ENCODE measurements at places on chromosomes 2 and 18.
A peak's percentile ranks its signal among the peaks of the same experiment; 100 is the strongest.

- H3K4me3 ChIP-seq = no peak overlapping the region
- no peak overlapping the region for H3K27ac ChIP-seq
- peaks cover 2% of the 10 kb centered on the region for H3K4me1 ChIP-seq
Observed at GRCh38 chr2:234165421-234165820, 114.9 kb downstream of the SPP2 start.

- peak; percentile 7 for DNase-seq
- H3K4me3 ChIP-seq = no peak overlapping the region
- H3K36me3 ChIP-seq = no peaks in the 10 kb centered on the region
- peaks cover 42% of the 10 kb centered on the region for H3K4me1 ChIP-seq
Observed at GRCh38 chr2:209472112-209472832, 48.4 kb downstream of the MAP2 start.

- DNase-seq = no peak
- H3K27me3 ChIP-seq = peaks cover 7% of the 10 kb centered on the region
- H3K4me1 ChIP-seq = no peaks in the 10 kb centered on the region
- H3K27ac ChIP-seq = no peak overlapping the region
- no peaks in the 10 kb centered on the region for H3K36me3 ChIP-seq
- H3K4me3 ChIP-seq = no peak overlapping the region
Observed at GRCh38 chr2:38057651-38058410, 18.1 kb downstream of the CYP1B1 start.

DNA sequence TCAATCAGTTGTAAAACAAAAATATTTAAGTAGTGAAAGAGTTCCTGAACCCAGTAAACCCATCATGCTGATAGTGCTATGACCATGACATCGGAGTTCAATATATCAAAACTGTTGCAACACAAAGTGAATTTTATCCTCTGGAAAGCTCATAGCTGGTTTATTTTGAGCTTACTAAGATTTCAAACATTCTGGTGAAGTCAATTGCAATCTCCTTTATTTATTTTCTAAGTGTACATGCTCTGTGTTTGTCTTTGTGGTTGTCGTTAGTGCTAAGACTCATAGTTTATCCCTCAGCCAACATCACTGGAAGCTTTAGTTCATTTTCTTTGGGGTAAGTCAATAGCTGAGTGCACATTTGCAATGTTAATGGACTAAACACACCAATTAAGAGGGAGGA is 91.9 kb downstream of the QPCT start:
- H3K4me1 ChIP-seq = no peaks in the 10 kb centered on the region
- no peaks in the 10 kb centered on the region for H3K27me3 ChIP-seq
- no peaks in the 10 kb centered on the region for H3K36me3 ChIP-seq
- no peak overlapping the region for H3K4me3 ChIP-seq

GRCh38 chr18:12637901-12638643 is 19.8 kb downstream of the SPIRE1 start:
- no peaks in the 10 kb centered on the region for H3K27me3 ChIP-seq
- H3K4me3 ChIP-seq = no peak overlapping the region
- H3K4me1 ChIP-seq = peaks cover 18% of the 10 kb centered on the region
- DNase-seq = no peak
- H3K27ac ChIP-seq = peak overlapping the region; percentile 5

- no peaks in the 10 kb centered on the region for H3K27me3 ChIP-seq
- H3K4me1 ChIP-seq = peaks cover 41% of the 10 kb centered on the region
- peak overlapping the region; percentile 95 for H3K4me3 ChIP-seq
- peaks cover 6% of the 10 kb centered on the region for H3K36me3 ChIP-seq
Observed at GRCh38 chr18:3248658-3249359, 1.2 kb downstream of the MYL12A start.

- no peak for DNase-seq
- H3K27me3 ChIP-seq = no peaks in the 10 kb centered on the region
- H3K4me3 ChIP-seq = no peak overlapping the region
- peaks cover 7% of the 10 kb centered on the region for H3K4me1 ChIP-seq
- no peaks in the 10 kb centered on the region for H3K36me3 ChIP-seq
Observed at GRCh38 chr2:54204476-54204875, 51.6 kb downstream of the TSPYL6 start.

GRCh38 chr2:88187038-88187676 is 17.0 kb downstream of the THNSL2 start:
- DNase-seq = peak; percentile 33
- no peak overlapping the region for H3K27ac ChIP-seq
- H3K4me3 ChIP-seq = no peak overlapping the region
- H3K4me1 ChIP-seq = no peaks in the 10 kb centered on the region
- no peaks in the 10 kb centered on the region for H3K36me3 ChIP-seq

DNA sequence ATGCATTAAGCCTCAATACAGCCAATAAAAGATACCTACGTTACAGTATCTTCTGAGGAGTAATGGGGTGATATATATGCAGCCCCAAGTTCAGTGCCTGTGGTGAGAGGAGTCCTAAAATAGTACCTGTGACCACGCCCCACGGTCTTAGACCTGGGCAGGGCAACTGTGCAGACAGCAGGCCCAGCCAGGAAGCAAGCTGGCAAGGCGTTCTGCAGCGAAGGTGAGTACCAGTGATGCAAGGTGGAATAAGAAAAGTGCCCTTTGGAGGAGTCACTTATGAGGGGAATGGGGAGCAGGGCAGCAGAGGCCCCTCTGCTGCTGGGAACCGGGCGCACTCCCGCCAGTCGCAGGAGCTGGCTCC is 12.7 kb upstream of the MAP3K2 start:
- H3K27ac ChIP-seq = no peak overlapping the region
- H3K4me3 ChIP-seq = no peak overlapping the region
- H3K36me3 ChIP-seq = no peaks in the 10 kb centered on the region
- H3K4me1 ChIP-seq = peaks cover 23% of the 10 kb centered on the region
- no peaks in the 10 kb centered on the region for H3K27me3 ChIP-seq

DNA sequence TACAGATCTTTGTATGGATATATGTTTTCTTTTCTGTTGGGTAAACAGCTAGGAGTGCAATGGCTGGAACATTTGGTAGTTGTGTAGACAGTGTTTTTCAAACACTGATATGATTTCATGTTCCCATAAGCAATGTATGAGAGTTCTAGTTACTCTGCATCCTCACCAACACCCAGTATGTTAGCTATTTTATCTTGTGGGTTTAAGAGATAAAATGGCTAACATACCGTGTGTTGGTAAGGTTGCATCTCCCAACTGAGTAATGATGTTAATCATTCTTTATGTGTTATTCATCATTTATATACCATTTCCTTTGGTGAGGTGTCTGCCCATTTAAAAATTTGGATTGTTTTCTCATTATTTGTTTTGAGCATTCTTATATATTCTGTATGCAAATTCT is 65.7 kb downstream of the LYPD6B start:
- H3K27me3 ChIP-seq = no peaks in the 10 kb centered on the region
- no peak for DNase-seq
- no peaks in the 10 kb centered on the region for H3K36me3 ChIP-seq
- no peak overlapping the region for H3K4me3 ChIP-seq

DNA sequence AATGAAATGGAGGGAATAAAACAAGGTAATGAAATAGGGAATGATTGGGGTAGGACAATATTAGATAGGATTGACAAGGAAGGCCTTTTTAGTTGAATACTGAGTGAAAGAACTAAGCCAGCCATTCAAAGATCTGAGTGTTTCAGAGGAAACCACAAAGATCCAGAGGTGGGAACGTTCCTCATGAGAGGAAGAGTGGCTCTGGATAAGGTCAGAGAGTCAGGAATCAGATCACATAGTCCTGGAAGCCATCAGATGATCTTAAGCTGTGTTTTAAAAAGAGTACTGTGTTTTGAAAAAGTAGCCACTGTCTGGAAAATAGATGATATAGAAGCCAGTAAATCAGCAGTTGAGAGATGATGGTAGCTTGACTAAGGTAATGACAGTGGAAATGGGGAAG is 11.8 kb downstream of the TTLL4 start:
- no peaks in the 10 kb centered on the region for H3K36me3 ChIP-seq
- H3K27ac ChIP-seq = no peak overlapping the region
- peaks cover 7% of the 10 kb centered on the region for H3K4me1 ChIP-seq
- H3K4me3 ChIP-seq = no peak overlapping the region

DNA sequence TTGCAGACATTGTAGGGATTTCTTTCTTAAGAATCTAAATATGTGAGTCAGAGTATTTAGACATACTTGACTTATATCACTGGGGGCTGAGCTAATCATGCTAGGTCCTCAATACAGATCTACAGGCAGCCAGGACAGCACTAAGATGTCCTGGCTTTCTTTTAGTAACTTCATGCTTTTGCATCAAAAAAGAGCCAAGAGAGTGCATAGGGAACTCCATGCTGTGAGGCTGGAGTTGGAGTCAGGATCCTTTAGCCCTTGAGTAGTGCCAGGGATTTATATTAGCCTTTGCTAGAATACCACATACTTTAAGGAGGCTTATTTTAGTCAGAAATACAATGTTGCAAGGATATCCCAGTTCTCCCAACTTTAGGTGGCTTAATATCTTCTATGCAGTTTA is 289.7 kb downstream of the CCDC85A start:
- H3K4me3 ChIP-seq = no peak overlapping the region
- H3K27me3 ChIP-seq = peaks cover 2% of the 10 kb centered on the region
- H3K27ac ChIP-seq = no peak overlapping the region
- H3K36me3 ChIP-seq = no peaks in the 10 kb centered on the region
- no peak for DNase-seq

- H3K4me1 ChIP-seq = no peaks in the 10 kb centered on the region
- no peaks in the 10 kb centered on the region for H3K36me3 ChIP-seq
- no peak overlapping the region for H3K27ac ChIP-seq
Observed at GRCh38 chr2:201520201-201520600, 68.7 kb downstream of the STRADB start.

GRCh38 chr2:98504381-98505109 is 59.9 kb downstream of the INPP4A start:
- H3K36me3 ChIP-seq = no peaks in the 10 kb centered on the region
- H3K4me1 ChIP-seq = peaks cover 3% of the 10 kb centered on the region
- no peak overlapping the region for H3K4me3 ChIP-seq
- H3K27ac ChIP-seq = no peak overlapping the region

GRCh38 chr2:66901344-66901743 is 466.4 kb downstream of the MEIS1 start:
- no peaks in the 10 kb centered on the region for H3K27me3 ChIP-seq
- H3K27ac ChIP-seq = no peak overlapping the region
- no peaks in the 10 kb centered on the region for H3K4me1 ChIP-seq
- no peak overlapping the region for H3K4me3 ChIP-seq
- H3K36me3 ChIP-seq = no peaks in the 10 kb centered on the region
- DNase-seq = no peak

DNA sequence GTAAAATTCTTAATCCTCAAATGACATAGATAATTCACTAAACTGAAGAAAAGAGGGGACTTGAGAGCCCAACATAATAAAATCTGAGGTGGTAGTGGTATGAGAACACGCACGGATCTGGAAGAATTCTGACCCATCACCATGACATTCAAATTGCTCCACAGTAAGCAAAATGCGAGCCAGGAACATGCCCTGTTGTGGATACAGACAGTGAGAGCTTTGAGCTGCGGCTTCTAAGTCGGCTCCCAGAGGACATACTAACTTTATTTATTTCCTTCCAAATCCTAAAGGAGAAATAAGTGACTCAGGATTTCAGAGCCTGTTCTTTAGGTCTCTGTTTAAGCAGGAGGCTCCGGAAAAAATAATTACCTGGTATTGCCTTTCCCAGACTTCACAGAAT is 143.4 kb upstream of the SMAD7 start:
- no peaks in the 10 kb centered on the region for H3K27me3 ChIP-seq
- no peaks in the 10 kb centered on the region for H3K36me3 ChIP-seq
- DNase-seq = no peak
- no peak overlapping the region for H3K27ac ChIP-seq
- no peak overlapping the region for H3K4me3 ChIP-seq
- H3K4me1 ChIP-seq = peaks cover 5% of the 10 kb centered on the region

DNA sequence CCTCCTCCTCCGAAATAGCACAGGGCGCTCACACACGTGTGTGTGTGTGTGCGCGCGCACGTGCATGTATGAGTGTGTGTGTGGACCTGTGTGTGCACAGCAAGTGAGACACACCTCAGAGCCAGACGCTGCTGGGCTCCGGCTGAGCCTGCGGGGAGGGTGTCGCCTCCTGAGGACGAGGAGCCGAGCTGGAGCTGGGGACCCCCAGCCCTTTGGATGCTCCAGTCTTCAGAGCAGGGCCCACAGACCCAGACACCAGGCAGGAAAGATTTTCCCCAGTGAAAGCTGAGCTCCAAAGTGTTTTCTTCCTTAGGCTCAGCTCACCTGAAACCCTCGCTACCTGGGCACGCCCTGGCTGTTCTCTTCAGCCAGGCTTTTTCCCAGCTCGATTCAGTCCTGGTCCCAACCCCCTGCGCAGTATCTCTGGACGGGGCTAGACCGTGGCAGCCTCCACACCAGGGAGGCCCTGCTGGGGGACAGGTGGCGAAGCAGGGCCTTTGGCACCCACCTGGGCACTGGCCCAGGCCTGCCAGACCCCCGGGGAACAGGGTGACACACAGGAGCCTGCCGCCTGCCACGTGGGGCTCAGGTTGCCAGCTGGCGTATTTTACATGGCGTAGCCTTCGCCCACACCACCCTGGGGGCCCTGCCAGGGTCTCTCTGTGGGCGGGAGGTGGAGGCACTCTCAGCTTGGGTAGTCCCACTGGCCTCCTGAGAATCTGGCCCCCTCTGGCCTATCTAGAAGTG is 36.2 kb downstream of the PDIA6 start:
- DNase-seq = no peak
- no peaks in the 10 kb centered on the region for H3K27me3 ChIP-seq
- H3K36me3 ChIP-seq = peaks cover 3% of the 10 kb centered on the region

GRCh38 chr18:56975276-56975675 is 171.6 kb upstream of the BOD1L2 start:
- H3K27ac ChIP-seq = no peak overlapping the region
- no peaks in the 10 kb centered on the region for H3K27me3 ChIP-seq
- DNase-seq = no peak
- no peaks in the 10 kb centered on the region for H3K4me1 ChIP-seq
- no peaks in the 10 kb centered on the region for H3K36me3 ChIP-seq

DNA sequence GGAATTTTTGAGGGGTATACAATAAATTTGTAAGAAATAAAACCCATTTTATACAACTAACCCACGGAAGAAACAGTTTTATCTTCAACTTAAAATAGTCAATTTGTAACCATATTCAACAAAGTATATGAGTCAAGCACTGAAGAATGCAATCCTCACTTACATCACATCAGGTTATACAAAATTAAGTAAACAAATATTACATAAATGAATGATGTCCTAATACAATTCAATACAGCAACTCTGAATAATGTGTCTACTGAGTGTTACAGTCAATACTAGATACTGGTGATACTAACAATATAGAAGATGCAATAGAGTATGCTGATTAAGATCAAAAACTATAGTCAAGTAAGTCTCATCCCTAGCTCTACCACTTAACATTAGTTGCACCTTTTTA is 58.6 kb downstream of the FANCL start:
- no peaks in the 10 kb centered on the region for H3K4me1 ChIP-seq
- DNase-seq = no peak
- no peaks in the 10 kb centered on the region for H3K36me3 ChIP-seq
- no peak overlapping the region for H3K27ac ChIP-seq
- no peaks in the 10 kb centered on the region for H3K27me3 ChIP-seq

DNA sequence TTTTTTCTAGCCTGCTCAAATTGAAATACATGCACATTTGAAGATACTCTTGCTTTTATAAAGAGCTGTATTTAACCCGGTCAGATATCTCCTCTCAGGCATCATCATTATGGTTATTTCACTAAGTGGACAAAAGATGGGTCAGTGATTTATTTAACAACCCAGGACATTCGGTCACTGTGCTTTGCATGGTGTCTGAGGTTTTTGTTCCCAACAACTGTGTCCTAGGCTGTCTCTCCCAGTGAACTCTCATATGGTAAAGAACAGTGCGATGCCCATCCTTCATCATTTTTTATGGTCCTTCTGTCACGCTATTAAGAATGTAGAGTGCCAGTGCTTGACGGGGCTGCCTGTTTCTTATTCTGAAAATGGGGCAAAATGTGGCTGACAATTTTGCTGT is 372.4 kb downstream of the PTPRM start:
- H3K4me1 ChIP-seq = no peaks in the 10 kb centered on the region
- H3K27ac ChIP-seq = no peak overlapping the region
- no peak overlapping the region for H3K4me3 ChIP-seq
- no peak for DNase-seq
- no peaks in the 10 kb centered on the region for H3K27me3 ChIP-seq
